ENCODE measurements at places on chromosomes 4 and X.

GRCh38 chrX:7158468-7158990, 10.6 kb upstream of the PUDP start:
- peak; percentile 52 for DNase-seq

DNA sequence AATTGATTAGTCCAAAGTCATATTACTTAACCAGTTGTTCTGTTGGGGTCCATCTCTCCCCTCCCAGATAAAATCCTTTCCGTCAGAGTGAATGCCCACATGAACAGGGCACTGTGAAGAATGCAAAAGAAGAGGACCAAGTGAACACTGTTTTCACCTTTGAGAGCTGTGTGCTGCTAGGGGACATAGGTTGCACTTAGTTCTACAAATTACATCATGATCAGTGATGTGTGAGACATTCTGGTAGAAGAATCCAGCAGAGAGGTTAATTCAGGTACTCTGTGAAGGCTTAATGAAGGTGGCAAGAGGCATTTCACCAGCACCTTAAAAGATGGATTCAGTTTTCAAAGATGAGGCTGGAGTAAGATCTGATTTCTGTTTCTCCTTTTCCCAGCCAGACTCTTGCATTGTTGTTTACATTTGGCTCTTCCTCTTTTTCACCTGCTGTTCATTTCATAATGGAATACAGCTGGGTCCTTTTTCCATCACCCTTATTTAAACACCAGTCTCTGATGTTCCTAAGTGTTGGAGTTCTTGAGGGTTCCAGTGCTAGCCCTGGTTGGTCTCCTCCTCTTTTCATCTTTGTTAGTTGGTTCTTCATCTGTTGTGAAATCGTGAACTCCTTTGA, 10.9 kb downstream of the GAB1 start:
- no peak for DNase-seq

DNA sequence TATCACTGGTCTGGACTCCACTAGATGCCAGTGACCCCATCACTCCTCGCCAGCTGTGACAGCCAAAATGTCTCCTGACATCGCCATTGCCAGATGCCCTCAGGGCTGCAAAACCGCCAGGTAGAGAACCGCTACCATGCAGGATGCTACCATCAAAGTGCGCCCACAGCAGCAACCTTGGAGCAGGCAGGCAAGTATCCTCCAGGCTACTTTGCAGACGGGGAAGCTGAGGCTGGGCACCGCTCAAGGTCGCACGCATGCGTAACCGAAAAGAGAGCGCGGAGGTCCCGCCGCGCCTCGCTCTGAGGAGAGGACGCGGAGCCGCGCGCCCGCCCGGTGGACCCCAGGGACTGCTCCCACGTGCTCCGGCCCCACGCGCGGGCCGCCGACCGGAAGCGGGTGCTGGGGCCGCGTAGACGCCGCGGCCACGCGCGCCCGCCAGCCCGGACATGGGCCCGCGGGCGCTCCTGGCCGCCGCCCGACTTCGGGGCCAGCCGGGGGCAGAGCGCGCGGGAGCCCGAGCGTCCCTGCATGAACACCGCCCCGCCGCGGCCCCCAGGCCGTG, at the start of gene STS:
TSS of gene STS (plus strand) at position 300 of the 565 bp plus-strand sequence. CDS start 105,488 bp downstream, outside the sequence.
- DNase-seq: peak; percentile 16

DNA sequence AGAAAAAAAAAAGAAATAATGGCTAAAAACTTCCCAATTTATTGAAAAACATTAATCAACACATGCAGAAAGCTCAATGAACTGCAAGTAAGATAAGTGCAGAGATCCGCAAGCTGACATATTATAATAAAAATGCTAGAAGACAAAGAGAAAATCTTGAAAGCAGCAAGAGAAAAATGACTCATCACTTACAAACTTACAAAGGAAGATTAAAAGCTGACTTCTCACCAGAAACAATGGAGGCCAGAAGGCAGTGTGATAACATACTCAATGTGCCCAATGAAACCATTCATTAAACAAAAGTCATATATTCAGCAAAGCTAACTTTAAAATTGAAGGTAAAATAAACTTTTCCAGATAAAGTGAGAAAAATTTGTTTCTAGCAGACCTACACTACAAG, 7.3 kb upstream of the BRWD3 start:
- peak; percentile 8 for DNase-seq

GRCh38 chr4:78022517-78022916, 34.6 kb upstream of the FRAS1 start:
- no peak for DNase-seq

DNA sequence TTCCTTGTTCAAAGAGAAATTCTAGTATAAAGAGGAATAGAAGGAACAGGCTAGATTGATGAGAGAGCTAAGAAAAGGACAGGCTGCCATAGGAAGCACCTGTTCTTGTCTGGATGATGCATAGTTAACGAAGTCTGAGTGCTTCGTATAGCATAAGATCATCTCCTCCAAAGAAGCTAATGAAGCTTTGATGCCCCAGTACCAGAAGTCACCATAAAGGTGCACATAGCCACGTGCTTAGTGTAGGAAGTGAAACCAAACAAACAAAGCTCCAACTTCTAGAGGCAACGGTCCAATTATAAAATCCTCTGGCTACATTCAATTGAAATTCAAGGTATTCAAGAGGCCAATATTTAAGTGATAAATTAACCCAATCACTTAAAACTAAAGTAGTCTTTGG, 31.0 kb downstream of the AFAP1 start:
- no peak for DNase-seq

DNA sequence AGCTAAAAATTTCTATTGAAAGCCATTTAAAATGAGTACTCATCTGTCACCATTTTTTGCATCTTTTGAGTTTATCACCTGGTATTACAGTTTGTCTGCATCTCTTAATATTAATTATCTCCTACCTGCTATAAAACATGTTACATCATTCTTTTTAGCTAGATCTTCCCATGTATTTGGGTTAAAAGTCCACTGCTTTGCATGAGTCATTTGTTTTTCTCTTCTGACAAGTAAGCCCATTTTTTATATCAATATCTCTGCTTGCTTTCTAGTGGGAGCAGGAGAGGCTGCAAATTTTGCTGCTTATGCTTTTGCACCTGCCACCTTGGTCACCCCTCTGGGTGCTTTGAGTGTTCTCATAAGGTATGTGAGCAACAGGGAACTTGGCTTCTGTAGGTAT, 16.1 kb downstream of the NIPAL1 start:
- DNase-seq: no peak

- DNase-seq: no peak
Observed at GRCh38 chr4:101280866-101281600, 66.3 kb downstream of the PPP3CA start.

- no peak for DNase-seq
Observed at GRCh38 chr4:78566834-78567499, 15.4 kb downstream of the ANXA3 start.

DNA sequence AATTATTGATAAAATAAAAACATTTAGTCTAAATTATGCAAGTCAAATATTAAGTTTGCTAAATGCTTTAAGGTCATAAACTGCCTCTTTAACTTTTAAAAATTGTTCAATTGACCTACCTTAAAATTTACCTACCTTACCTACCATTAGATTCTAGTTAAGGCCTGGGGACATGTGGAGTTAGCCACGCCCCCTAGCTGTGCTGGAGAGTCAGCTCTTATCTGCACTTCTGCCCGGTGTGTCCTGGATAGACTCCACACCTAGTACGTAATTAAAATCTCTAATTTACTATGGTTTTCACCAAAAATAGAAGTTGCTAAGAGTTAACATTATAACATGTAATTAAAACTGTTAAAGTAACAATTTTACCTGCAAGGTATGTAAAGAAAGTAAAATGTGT, 22.7 kb downstream of the TENM3 start:
- no peak for DNase-seq

DNA sequence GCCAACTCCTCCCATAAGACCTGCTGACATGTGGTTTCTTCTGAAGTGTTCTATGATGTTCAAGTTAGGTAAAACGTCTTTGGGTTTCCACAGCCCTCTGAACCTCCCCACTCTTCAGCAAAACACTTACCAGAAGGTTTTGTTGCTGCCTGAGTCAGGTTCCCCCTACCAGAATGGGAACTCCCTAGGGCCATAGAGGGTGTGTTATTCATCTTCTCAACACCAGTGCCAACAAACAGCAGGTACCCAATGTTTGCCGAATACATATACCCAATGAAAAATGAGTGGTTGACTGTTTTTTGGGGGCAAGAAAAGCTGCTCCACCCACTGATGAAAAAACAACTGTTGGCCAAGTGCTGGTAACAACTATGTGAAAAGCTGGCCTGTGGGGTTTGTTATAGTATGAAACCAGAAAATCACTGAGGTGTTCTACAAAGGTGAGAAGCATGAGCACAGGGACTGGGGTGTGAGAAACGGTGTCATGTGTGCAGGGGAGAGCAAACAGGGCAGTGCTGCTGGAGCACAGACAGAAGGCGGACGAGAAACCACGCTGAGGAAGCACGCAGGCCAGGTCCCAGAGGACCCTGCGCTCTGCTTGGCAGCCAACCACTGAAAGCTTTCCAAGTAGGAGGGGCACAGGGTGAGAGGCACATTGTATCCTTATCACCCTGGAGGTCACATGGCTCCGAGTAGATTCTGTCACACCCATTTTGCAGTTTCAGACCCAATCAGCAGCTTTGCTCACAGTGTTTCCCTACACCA, 28.8 kb downstream of the ATP8A1 start:
- DNase-seq: no peak

GRCh38 chr4:110184140-110184790, 14.2 kb downstream of the ELOVL6 start:
- DNase-seq: peak; percentile 67

- DNase-seq: no peak
Observed at GRCh38 chr4:6516762-6517161, 44.3 kb upstream of the PPP2R2C start.

DNA sequence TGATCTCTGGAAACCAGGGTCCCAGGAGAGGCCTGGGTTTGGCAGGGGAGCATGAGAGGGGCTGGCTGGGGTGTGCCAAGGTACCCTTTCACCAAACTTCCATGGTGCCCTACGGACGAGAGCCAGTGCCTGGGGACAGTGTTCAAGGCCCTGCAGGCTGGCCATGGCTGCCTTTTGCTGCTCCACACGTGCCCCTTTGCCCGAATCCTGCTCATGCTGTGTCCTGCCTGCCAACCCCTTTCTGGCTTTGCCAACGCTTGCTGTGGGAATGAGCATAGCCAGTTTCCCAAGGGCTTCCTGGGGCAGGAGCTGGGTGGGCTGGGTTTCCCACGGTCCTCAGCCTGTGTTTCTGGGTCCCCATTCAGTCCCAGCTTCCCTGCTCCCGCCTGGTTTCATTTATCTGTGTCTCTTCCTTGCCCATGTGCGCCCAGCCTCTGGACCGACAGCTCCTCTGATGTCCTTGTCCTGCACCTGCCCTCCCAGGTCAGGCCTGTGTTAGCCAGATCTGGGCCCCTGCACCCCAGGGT, 17.3 kb downstream of the CPZ start:
- DNase-seq: no peak

DNA sequence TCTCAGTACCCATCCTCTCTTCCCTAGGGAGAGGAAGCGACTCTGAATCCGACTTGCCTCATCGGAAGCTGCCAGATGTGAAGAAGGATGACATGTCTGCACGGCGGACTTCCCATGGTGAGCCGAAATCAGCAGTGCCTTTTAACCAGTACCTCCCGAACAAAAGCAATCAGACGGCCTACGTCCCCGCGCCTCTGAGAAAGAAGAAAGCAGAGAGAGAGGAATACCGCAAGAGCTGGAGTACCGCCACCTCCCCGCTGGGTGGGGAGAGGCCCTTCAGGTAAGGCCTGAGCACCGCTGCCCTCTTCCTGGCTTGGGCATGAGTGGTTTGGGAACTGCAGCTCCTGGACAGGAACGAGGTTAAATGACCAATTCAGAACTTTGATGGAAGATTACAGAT, 81.2 kb downstream of the LIMCH1 start:
- DNase-seq: no peak

DNA sequence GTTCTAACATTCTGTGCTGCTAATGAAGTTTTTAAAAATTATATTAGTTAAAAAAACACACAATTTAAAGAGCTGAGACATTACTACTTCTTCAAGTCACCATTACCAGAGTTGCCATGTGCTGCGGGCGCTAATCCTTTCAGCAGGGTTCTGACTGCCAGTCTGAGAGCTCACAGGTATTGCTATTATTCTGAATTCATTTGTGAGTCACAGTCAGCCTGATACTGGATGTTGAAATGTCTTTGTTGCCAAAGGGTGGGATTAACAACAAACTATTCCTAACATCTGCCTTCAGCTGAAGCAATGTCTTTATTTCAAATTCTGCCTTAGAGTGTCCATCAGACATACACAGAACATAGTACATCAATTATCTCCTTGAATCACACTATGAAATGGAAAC, 197.1 kb upstream of the FGF13 start:
- DNase-seq: no peak

DNA sequence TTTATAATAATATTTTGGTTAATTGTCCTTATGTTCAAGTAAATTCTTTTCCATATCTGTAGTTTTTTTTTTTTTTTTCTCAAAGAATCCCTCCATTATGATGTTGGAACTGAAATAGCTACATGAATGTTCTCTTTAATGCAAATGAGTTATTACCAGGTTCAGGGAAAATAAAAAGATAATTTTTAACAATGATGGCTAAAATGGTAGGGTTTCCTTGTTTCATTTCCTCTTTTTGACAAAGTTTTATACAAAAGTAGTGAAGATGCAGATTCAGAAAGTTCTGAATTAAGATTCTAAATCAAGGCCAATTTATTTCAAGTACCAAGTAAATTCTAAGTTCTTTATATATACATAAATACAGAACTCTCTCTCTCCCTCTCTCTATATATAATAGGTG, 779.0 kb upstream of the INTU start:
- no peak for DNase-seq

DNA sequence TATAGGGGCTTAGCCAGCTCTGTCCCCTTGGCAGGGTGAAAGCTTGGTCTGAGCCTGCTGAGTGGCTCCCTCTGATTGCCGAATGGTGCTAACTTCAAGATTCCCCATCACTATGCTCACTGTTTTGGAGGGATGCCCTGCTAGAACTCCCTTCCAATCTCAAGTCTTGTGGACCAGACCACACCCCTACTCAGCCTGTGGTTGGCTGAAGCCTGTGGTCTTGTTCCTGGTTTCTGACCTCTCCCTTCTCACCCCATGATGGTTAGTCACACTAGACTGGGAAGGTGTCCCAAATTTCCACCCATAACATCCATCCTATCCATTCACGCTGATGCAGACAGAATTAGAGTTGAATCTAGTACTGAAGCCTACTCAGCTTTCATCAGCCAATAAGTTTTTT, 184.7 kb upstream of the NDP start:
- peak; percentile 4 for DNase-seq

DNA sequence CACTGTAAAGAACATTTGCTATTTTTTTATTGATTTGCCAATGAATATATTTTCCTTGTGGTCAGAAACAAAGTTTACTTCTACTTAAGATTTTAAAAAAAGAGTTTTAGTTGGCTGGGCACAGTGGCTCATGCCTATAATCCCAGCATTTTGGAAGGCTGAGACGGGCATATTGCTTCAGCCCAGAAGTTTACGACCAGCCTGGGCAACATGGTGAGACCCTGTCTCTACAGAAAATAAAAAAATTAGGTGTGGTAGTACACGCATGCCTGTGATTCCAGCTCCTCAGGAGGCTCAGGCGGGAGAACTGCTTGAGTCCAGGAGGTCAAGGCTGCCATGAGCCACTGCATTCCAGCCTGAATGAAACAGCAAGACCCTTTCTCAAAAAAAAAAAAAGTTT, 36.8 kb downstream of the LRP2BP start:
- peak; percentile 87 for DNase-seq

- no peak for DNase-seq
Observed at GRCh38 chr4:26080870-26081628, 167.0 kb downstream of the SMIM20 start.
